Esophagus squamous epithelium (tissue), 5 donors: ENCODE measurements at places on chromosomes 6 and 20.

- DNase-seq, result no peak
Observed at GRCh38 chr6:6332811-6333244, 12.4 kb upstream of the F13A1 start.

GRCh38 chr6:31351033-31351380 lies 6.0 kb downstream of the HLA-B start:
- no peak for DNase-seq

GRCh38 chr6:82711971-82712370 lies 348.4 kb downstream of the TPBG start:
- no peak for DNase-seq

DNA sequence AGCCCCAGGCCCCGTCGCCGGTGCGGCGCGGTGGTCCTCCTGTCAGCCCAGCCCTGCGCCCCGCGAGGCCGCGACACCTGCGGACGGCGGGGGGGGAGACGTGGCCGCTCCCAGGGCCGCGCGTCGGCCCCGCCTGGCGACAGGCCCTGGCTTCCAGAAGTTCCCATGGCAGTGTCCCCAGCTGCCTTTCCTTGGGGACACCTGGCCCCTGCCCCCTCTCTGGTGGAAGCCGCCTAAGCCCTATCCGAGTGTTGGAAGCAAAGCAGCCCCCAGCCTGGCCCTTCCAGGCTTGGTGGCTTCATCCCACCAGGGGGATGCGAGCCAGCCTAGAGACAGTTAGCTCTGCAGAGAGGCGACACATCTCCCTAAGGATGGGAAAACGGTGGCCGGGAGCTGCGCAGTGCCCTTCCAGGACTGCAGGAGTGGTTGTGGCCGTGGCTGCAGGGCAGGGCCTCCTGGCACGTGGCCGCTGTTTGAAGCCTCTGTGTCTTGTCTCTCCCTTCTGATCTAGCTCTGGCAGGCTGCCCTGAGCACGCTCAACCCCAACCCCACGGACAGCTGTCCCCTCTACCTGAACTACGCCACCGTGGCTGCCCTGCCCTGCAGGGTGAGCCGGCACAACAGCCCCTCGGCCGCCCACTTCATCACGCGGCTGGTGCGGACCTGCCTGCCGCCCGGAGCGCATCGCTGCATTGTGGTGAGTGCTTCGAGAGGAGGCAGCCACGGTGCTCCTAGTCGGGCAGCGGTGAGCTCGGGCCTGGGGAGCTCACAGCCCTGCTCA lies 816 bp downstream of the NPEPL1 start:
- DNase-seq, result no peak

- no peak for DNase-seq
Observed at GRCh38 chr6:159557031-159557430, 136.0 kb downstream of the SOD2 start.

GRCh38 chr20:41570557-41570956 lies 47.6 kb downstream of the CHD6 start:
- no peak for DNase-seq

DNA sequence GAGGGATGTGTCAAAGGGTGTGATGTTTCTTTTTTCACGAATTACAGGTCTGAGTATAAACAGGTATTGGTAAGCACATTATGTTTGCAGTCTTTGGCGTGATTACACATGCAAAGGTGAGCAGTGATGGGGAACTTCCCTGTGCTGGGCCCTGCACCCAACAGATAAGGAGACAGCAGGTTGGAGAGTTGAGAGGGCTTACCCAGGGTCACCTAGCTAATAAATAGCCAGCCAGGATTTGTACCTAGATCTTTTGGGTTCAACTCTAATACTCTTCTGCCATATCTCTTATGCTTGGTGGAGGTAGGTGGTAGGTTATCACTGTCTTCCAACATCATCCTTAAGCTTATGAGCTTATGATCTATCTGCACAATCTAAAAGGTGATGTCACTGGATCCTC lies 46.5 kb downstream of the AFG1L start:
- DNase-seq, result no peak

GRCh38 chr6:170440437-170440836 lies 112.7 kb downstream of the PSMB1 start:
- no peak for DNase-seq

DNA sequence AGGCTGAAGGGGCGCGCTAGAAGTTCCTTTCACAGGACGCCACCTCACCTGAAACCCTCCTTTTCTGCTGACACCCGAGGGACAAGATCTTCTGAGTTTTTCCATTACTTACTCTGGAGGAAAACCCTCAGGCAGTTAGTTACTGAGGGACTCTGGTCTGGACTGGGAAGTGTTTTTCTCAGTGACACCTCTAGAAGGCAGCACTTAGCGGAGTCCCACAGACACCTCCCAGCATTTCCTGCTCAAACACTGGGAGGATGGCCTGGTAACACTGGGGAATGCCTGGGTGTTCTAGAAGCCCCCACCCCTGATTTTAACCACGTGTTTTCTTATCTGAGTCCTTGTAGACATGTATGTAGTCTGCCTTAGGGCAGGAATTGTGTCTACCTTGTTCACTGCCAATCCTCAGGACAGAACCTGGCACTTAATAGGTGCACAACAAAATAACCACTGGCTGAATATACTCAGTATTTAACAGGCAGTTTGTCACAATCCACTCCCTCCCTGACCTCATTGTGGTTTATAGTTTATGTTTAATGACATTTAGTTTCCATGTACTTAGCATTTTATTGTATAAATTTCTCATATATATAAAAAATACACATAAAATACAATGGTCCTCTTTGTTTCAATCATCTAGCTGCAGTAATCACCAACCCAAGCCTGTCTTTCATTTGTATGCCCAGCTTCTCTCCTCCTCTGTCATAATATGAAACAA lies 4.8 kb downstream of the GSTA3 start:
- DNase-seq, result no peak

GRCh38 chr6:169931261-169931660 lies 179.8 kb downstream of the ERMARD start:
- DNase-seq, result no peak

GRCh38 chr6:129175066-129175465 lies 292.1 kb downstream of the LAMA2 start:
- DNase-seq, result no peak

DNA sequence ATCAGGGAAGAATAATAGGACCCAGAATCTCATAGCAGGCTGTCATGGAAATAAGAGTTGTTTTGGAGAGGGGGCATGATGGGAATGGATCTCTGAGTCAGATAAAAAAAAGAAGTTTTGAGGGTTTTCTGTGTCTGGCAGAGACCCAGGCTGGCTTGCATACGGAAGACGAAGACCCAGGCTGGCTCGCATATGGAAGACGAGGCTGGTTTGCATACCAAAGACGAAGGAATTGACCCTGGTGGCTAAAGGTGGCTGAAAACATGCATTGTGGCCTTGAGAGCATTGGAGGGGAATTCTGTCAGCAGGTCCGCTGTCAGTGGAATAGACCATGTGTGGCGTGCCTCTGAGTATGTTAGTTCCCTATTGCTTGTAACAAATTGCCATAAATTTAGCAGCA lies 335.1 kb downstream of the BTBD3 start:
- DNase-seq, result no peak

DNA sequence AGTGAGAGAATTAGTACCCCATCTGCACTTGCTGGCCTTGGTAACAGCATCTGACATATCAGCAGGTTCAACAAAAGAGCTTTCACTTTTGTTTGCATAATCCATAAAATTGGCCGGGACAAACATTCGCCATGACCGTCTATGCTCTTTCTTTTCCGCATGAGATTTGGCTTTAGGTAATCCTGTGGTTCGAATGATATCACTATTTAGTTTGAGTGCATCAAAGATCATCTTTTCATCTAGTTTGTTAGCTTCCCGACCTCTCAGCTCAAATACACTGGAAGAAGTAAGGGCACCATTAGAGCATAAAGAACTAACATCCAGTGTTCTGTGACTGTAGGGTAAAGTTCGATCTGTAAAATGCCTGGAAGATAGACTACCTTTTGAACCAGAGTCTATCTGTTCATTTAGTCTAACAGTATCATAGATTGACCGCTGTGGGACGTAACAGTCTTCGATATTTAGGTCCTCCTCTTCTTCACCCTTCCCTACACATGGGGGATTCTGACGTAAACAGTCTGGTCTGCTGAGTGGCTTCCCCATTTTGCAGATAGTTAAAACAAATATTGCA lies 101.6 kb downstream of the DST start:
- DNase-seq, result no peak
